ENCODE measurements at places on chromosomes 3 and 15. TPM values are rescaled to one million over a fixed set of nuclear protein-coding genes. Genes with fewer than 3 reads are reported as not detected.

CXCR6 gene
- total RNA-seq = 0.59 TPM

TLR9 gene
- 0.16 TPM for total RNA-seq

KY gene
- total RNA-seq = 41.9 TPM

C3orf49 gene
- not detected for total RNA-seq

DNA sequence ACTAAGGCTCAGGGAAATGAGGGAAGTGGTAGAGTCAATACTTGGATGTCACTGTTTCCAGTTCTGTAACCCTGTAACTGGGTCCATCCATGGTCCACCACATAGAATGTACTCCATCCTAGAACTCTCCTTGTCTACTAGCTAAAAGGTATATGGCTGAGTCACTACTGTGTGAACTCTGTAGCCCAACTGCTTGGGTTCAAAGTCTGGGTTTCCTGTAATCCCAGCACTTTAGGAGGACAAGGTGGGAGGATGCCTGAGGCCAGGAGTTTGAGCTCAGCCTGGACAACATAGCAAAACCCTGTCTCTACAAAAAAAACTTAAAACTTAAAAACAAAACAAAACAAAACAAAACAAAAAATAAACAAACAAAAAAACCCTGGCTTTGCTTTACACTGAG, 5.3 kb upstream of the DIS3L start:
- DNase-seq = no peak
- no peaks in the 10 kb centered on the region for H3K36me3 ChIP-seq
- H3K4me3 ChIP-seq = no peak overlapping the region
- H3K27me3 ChIP-seq = no peaks in the 10 kb centered on the region
